Activated T-helper 17 cell treated with anti-CD3 and anti-CD28 coated beads, Interleukin-2, amount 50 U/mL, for 72 hours (primary cell): ENCODE measurements at places on chromosomes 7 and 10. TPM values are rescaled to one million over a fixed set of nuclear protein-coding genes. Genes with fewer than 3 reads are reported as not detected.

GRCh38 chr10:71179382-71179781 is 33.0 kb upstream of the UNC5B start:
- no peak for ATAC-seq

DNA sequence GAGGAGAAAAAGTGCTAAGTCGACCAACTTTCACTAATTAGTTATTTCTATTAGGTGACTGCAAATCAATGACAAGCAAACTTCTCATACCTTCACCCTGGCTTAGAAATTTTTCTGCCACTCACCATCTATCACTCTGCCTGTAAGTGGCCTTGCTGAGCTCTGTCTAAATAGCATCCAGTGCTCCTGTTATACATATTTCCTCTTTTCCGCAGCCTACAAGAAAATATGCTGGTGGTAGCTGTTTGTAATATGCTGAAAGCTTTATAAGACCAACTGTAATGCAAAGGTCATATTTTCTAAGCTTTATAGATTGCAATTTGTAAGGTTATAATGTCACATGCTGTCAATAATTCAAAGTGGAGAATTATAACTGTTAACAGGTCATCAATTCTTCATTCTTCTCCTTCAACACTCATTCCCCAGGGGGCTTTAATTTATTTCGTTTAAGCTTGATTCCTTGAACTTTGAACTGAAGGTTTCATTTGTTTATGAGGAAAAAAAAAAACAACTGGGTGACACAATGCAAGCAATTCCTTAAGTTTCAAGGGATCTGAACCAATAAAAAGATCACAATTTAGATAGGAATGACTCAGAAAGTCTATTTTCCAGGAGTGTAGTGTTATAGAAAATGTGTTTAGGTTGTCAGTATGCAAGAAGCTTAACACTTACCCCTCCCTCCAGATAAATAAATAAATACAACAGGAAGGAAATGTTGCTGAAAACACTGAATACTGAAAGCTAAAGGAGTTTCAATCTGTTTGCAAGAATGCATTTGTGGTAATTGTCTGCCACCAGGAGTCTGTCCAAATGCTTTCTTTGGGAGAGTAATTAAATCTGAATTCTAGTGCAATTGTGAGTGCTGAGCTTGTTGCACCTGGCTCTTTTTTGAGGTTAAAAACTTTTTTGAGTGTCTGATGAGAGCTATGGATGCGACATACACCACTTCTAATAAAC is 183.7 kb downstream of the SORCS1 start:
- no peak for ATAC-seq

- no peak for ATAC-seq
These were observed 1177.1 kb upstream of the C7orf33 start for GRCh38 chr7:147413557-147413870.

DNA sequence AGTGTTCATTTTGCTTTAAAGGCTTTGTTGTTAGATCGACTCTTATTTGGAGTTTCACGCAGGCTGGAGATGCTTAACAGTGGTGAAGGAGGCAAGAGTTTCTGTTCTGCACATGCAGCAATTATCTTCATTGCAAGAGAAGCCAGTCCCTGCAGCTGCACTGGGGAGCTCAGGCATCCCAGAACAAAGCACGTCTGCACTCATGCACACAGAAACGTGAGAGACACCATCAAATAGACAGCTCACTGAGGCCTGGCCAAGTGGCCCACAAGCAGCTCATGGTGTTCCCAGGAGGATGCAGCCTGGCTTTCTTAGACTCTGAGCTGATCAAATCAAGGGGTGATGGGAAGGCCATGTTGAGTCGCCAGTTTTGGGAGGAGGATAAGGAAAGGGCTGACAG is 246.1 kb downstream of the CREB5 start:
- no peak for ATAC-seq

GRCh38 chr7:28135315-28135714 is 45.3 kb downstream of the JAZF1 start:
- ATAC-seq = no peak

DNA sequence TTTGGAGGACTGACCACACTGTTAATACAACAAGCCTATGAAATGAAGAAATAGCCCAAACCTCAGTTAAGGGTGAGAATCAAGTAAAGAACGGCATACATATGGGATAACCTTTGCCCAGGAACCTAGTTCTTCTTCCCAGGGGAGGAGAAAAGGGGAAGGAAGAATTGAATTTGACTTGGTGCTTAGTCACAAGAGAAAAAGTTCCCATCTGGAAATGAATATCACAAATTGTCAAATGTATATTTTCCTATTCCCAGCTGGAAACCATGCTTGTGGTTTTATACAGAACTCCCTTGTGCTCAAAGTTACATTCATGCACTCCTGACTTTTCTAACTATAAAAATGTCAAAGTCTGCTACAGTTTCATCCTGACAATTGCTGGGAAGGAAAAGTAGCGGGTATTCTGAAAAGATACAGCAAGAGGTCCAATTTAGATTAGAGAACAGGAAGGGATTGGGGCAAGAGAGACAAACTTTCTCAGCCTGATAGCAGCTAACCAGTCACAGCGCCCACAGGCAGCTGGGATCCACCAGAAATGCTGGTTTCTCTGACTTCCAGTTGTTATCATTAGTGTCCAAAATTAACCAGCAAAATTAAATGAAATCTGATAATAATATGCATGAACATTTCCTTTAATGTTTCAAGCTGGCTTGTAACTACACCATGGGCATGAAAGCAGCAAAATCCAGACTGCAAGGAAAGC is 18.6 kb upstream of the GSAP start:
- ATAC-seq = no peak

GRCh38 chr7:75847707-75848106 is 31.1 kb upstream of the RHBDD2 start:
- ATAC-seq = no peak

PLPP4 gene
- total RNA-seq = not detected

VWDE gene
- 10.5 TPM for total RNA-seq

NXPH1 gene
- not detected for total RNA-seq
